Glomerular endothelial cell (primary cell): ENCODE measurements at places on chromosomes 6 and 20.

- DNase-seq = no peak
Observed at GRCh38 chr20:15033891-15034290, 696.5 kb upstream of the FLRT3 start.

DNA sequence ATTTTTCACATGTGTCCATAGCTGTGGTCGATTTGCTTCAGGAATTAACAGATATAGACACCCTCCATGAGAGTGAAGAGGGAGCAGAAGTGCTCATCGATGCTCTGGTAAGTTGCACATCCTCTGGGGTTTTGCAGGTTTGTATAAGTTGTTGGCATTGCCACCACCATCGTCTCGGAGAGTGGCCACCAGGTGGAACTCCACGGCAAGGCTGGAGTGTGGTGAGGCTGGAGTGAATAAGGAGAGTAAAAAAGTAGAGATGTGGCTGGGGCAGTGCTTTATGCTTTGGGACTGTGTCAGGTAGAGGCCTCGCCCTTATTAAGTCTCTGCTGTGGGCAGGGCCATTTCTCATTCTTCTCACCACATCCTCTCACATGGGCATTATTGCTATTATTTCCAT is 63.7 kb downstream of the CTNNBL1 start:
- no peak for DNase-seq

GRCh38 chr6:47722194-47722593 is 23.8 kb downstream of the ADGRF4 start:
- DNase-seq = no peak

DNA sequence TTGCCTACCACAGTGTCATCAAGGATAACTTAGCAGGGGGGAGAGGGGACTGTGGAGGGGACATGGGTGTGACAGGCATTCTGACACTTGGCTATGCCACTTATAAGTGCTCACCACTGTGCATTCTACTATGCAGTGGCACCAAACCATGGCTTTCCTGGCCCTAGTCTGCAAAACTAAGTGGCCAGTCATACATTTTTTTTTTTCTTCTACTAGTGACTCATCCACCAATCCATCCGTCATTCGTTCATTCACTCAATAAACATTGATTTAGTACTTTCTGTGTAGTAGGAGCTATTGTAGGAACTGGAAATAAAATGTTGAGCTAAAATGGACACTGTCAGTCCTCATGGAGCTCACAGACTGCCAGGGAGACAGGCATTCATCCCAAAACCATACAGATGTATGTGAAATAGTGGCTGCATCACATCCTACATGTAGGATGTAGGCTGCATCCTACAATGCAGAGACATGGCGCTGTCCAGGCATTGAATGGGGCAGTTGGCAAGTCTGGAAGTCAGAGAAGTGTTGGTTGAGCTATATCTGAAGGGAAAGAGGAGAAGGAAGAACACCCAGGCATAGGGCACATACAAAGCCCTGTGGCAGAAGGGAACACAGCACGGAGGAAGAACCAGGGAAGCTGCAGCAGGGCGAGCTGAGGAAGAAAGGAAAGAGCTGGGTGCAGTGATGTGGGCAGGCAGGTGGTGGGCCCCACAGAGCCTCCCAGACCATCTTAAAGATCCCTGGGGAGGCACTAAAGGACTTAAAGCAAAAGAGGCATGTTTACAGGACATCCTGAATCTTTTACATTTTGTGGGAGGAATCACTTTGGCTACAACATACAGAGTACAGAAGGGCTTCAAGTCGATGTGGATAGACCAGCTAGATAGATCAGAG is 224.4 kb downstream of the UST start:
- no peak for DNase-seq

DNA sequence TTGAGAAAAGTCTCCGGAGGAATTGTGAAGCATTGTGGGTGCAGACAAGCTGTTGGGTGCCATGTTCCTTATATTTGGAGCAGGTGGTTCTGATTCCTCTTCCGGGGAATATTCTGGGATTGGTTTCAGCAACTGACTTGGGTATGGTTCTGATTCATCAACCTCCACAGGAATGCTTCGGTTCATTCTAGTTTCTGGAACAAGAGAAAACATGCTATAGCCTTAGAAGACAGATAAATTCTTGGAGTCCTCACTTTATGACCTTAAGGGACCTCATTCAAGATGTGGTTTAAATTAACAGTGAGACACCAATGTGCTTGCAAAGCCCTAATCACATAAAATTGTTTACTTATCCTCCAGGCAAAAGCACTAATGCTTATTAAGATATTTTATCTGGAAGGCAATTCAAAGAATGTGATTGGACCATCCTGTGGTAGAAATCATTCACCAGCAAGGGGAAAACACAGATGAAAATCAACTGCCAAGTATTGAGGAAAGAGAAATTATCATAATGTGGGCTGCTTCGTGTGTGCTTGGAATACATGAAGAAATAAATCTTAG is 13.7 kb downstream of the TRAF3IP2 start:
- no peak for DNase-seq

DNA sequence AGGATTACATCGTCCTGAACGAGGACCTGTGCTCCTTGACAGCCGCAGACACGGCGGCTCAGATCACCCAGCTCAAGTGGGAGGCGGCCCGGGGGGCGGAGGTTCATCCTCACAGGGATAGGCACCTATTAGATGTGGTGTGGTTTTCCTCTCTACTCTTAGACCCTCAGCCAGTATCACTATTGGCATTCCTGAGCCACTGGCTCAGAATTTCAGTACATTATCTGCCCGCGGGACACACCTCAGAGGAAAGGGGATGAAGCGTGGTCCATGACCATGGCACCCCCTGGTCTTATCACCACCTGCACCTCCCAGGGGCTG is 34.6 kb upstream of the HLA-G start:
- DNase-seq = no peak

DNA sequence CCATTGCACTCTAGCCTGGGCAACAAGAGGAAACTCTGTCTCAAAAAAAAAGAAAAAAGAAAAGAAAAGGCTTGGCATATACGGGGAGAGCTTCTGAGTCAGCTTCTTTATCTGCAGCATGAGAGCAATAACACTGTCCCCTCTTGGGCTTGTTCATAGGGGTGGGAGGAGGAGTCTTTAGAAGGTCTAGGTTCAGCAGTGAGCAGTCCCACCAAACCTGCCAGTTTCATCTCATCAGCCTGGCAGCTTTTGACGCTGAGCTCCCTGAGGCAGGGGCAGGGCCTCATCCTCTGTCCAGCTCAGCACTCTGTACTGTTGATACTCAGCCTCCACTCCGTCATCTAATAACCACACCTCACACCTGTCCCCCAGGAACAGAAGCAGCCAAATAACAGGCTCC is 5.6 kb upstream of the C6orf132 start:
- no peak for DNase-seq

- no peak for DNase-seq
Observed at GRCh38 chr6:164694386-164694785, 615.0 kb downstream of the C6orf118 start.

DNA sequence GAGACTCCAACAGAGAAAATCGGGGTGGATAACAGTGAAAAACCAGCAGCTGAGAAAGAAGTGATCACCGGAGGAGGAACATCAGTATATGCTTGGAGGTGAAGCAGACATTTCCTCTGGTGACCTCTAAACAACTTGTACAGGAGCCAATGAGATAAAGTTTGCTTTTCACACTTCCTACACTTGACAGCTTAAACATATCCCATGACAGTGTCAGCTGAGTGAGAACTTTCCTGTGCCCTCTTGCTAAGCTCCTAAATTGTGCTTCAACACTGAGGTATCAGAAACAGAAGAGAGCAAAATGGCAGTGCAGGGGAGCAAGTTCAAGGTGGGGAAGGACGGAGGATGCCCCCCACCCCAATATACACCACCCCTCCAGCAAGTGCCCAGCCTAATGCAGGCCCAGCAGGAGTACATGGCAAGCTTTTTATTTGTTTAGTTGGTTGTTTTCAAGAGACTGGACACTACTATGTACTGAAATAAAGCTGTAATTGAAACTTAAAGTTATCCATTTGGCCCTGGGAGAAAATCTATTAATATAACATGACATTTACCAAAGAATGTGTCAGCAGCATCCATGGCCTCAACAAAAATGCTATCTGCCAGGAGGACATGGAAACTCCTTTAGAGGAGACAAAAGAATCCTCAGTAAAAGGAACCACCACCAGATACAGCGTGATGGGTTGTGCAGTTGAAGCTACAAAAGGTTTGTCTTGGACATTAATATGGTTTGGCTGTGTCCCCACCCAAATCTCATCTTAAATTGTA is 540.2 kb downstream of the PRKN start:
- DNase-seq = no peak

GRCh38 chr20:63293871-63294535 is 1.0 kb downstream of the COL20A1 start:
- no peak for DNase-seq

- no peak for DNase-seq
Observed at GRCh38 chr20:54623991-54624569, 148.7 kb downstream of the DOK5 start.

DNA sequence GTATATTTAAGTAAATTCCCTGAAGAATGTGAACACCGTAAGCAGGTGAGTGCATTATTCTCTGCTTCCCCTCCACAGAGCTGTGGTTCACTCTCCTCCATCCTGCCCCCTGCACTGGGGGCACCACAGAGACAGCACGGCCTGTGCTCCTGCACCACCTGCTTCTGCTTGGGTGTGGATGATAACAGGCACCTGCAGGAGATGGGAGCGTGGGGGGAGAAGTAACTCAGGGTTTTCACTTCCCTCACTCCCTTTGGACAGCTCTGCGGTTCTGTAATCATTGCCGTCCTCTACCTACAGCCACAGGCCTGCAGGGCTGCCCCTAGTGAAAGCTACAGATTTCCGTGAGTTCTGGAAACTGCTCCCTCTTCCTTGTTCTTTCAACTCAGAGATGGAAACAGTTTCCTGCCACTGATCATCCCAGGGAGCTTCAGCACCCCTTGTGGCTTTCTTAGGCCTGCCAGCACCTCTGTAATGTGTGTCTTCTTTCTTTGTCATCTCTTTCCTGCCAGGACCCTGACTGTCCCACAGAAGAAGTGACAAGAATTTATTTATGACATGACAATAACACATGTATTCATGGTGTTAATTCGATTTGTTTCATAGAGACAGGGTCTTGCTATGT is 21.3 kb upstream of the MICB start:
- DNase-seq = no peak

- DNase-seq = no peak
Observed at GRCh38 chr20:44765091-44765490, 19.4 kb downstream of the KCNK15 start.

DNA sequence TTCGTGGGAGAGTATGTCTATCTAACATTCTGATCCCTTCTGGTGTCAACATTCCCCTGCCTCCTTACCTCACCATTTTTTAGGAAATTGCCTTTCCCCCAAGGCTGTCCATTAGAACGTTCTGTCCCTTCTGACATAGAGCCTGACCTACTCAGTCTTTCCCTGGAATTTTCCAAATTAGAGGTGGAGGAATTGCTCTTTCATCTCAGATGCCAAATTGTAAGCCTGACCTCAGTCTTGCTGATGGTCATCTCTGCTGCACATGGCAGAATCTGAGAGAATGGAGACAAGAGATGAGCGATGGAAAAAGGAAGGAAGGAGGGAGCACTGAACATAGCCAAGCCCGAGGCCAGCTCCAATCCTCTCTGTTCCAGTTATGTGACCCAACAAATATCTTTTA is 5.4 kb upstream of the GCM1 start:
- no peak for DNase-seq

DNA sequence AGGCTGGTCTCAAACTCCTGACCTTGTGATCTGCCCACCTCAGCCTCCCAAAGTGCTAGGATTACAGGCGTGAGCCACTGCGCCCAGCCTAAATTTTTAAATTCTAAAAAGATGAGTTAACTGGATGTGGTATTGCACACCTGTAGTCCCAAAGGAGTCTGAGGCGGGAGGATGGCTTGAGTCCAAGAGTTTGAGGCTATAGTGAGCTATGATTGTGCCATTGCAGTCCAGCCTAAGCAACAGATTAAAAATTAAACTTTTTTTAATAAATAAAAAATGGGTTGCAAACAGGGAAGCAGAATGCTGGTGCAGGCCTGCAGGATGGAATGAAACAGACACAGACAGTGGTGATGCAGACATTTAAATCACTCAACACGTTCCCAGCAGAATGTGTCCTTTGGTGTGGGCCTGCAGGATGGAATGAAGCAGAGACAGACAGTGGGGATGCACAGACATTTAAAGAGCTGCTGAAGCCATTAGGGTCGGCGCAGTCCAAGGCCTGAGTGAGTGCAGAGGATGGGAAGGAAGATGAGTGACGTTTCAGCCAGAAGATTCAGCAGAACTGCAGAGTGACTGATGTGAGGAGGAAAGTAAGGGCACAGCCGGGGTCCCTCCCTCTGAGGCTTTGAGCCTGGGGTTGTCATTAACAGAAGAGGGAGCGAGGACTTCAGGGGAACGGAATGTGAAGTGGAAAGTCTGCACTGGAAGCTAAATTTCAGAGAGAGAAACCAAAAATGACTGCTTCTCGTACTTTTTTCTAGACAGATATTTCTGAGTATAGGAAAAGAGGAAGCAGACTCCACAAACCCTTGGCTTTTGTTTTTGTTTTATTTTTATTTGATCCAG is 117.5 kb downstream of the RIN2 start:
- DNase-seq = no peak

DNA sequence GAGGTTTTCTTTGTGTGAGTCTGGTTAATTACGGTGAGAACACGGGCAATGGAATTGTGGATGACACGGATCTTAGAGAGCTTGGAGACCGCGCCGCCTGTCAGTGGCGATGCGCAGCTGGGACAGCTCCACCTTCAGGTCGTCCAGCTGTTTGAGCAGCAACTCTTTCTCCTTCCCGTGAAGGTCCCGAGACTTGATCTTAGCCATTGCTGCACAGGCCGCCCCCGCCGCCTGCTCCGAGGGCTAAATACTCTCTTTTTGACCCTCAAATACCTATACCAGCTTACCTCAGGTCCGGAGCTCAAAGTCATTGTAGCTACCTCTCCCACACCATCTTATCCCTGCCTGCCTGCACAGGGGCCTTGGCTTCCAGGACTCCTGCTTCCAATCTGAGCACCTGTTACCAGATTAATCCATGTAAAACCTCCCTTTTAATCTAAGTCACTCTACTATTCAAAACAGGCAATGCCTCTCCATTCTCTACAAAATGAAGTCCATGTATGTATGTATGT is 100.2 kb downstream of the PREP start:
- no peak for DNase-seq

GRCh38 chr6:21958428-21958827 is 338.4 kb downstream of the PRL start:
- no peak for DNase-seq

DNA sequence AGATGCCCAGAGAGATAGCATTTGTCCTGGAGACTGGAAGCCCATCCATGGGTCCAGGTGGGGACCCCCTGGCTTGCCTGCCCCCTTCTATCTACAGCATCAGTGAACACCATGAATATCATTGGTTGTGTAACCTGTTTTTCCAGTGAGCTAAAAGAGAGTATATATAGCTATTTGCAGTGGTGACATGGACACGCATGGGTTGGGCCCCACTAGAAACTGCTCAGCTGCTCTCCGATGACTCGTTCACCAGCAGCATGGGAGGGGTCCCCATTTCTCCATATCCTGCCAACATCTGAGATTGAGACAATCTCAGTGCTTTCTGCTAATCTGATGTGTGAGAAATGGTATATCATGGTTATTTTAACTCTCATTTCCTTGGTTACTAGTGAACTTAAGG is 4.0 kb upstream of the ZC3H12D start:
- DNase-seq = no peak
